Posterior vena cava (tissue), 2 donors: ENCODE measurements at places on chromosomes 11 and 22. TPM values are rescaled to one million over a fixed set of nuclear protein-coding genes. Genes with fewer than 3 reads are reported as not detected.

- DNase-seq = no peak
Measured at GRCh38 chr11:119567688-119568582, 145.0 kb upstream of the THY1 start.

DNA sequence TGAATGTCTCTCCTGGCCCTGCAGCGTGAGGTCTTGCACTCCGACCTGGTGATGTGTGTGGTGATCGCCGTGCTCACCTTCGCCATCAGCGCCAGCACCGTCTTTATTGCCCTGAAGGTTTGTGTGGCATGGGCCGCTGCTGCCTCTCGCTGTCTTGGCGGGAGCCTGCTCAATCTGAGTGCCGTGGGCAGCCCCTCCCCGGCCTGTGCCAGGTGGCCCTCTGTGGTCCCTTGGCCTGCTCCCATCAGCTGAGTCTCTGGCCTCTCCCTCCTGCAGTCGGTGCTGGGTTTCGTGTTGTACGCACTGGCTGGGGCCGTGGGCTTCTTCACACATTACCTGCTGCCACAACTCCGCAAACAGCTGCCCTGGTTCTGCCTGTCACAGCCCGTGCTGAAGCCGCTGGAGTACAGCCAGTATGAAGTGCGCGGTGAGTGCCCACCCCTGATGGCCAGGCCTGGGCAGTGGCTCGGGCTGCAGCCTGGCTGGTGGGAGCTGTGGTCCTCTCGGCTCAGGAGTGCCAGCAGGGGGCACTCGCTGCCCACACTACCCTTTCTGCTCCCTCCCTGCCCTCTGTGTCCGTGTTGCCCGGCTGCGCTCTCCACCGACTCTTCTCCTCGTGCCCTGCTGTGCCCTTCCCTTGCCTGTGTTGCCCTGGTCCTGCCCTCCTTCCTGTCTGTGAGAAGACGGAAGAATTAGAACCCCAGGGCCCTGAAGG, 10.2 kb downstream of the PCNX3 start:
- peak; percentile 91 for DNase-seq

GRCh38 chr22:32204856-32205722, at the start of gene RFPL2:
Gene RFPL2 (minus strand): TSS chr22:32205073. CDS start chr22:32202451, 2,622 bp downstream.
- DNase-seq = no peak

GRCh38 chr11:35099278-35100012, 39.5 kb upstream of the CD44 start:
- no peak for DNase-seq

Gene TTC12
- 4.9 TPM for total RNA-seq
